ENCODE measurements at places on chromosomes 16 and 17. TPM values are rescaled to one million over a fixed set of nuclear protein-coding genes. Genes with fewer than 3 reads are reported as not detected.

- no peak overlapping the region for H3K27ac ChIP-seq
- H3K4me3 ChIP-seq = no peak overlapping the region
- DNase-seq = no peak
These were observed 228.5 kb downstream of the FOXL1 start for GRCh38 chr16:86806838-86807351.

GRCh38 chr16:78669994-78670393 is 570.5 kb downstream of the WWOX start:
- no peak overlapping the region for H3K4me3 ChIP-seq
- no peaks in the 10 kb centered on the region for H3K27me3 ChIP-seq
- H3K36me3 ChIP-seq = no peaks in the 10 kb centered on the region
- no peak overlapping the region for H3K27ac ChIP-seq

DNA sequence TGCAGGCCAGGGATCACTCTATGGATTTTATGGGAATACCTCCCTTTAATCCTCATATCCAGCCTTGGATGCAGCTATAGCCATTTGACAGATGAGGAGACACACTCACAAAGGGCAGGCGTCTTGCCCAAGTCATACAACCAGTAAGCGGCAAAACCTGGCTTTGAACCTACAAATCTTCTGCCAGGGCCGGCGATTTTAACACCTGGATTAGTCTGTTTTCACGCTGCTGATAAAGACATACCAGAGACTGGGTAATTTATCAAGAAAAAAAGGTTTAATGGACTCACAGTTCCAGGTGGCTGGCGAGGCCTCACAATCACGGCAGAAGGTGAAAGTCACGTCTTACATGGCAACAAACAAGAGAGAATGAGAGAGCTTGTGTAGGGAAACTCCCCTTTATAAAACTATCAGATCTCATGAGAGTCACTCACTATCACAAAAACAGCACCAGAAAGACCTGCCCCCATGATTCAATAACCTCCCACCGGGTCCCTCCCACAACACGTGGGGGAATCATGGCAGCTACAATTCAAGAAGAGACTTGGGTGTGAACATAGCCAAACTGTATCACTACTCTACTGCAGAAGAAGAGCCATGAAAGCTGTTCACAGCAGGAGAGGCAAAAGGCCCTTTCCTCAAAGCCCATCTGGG is 67.5 kb downstream of the XYLT1 start:
- H3K27ac ChIP-seq = no peak overlapping the region
- H3K4me1 ChIP-seq = no peaks in the 10 kb centered on the region
- H3K4me3 ChIP-seq = no peak overlapping the region
- no peaks in the 10 kb centered on the region for H3K36me3 ChIP-seq
- no peak for DNase-seq

DNA sequence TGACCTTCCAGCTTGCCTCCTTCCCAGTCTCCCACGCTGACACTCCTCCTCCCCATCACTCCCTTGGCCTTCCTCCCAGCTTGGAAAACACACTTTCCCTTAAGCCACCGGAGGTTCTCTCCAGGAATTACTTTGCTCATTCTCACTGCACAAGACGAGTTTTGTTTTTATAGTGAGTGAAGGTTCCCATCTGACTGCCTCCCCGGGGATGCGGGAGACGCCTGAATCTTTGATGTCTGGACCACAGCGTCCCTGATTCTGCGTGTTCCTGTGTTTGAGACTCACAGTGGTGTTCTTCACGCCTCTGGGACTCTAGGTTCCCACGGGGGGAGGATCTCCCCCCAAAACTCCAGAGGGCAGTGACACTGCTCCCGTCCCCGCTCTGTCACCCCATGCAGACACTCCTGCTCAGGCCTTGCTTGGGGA is 2.0 kb downstream of the DNAI2 start:
- H3K36me3 ChIP-seq = no peaks in the 10 kb centered on the region
- no peaks in the 10 kb centered on the region for H3K27me3 ChIP-seq
- DNase-seq = no peak
- no peak overlapping the region for H3K27ac ChIP-seq
- H3K4me1 ChIP-seq = no peaks in the 10 kb centered on the region
- H3K4me3 ChIP-seq = no peak overlapping the region

GRCh38 chr17:4751932-4752331 is 12.2 kb upstream of the CXCL16 start:
- no peak for DNase-seq
- no peaks in the 10 kb centered on the region for H3K27me3 ChIP-seq
- no peak overlapping the region for H3K4me3 ChIP-seq
- H3K27ac ChIP-seq = no peak overlapping the region
- no peaks in the 10 kb centered on the region for H3K4me1 ChIP-seq

DNA sequence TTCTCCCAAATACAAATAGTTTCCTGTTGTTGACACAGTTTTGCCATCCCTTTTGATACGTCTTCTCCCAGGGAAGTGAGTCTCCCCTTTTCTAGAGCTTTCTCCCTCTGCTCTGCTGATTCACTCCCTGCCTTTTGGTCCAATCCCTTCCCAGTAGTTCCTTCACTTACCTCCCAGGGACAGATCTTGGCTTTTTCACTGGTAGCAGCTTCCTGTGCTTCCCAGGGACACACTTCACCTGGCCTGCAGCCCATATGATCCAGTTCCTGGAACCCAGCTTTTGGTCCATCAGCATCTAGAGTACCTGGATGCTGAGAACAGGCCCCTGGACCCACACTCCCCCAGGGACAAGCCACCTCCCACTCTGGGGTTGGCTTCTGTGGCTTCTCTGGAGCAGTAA is 15.8 kb downstream of the GPR179 start:
- no peak overlapping the region for H3K4me3 ChIP-seq
- H3K36me3 ChIP-seq = no peaks in the 10 kb centered on the region
- no peaks in the 10 kb centered on the region for H3K27me3 ChIP-seq

DNA sequence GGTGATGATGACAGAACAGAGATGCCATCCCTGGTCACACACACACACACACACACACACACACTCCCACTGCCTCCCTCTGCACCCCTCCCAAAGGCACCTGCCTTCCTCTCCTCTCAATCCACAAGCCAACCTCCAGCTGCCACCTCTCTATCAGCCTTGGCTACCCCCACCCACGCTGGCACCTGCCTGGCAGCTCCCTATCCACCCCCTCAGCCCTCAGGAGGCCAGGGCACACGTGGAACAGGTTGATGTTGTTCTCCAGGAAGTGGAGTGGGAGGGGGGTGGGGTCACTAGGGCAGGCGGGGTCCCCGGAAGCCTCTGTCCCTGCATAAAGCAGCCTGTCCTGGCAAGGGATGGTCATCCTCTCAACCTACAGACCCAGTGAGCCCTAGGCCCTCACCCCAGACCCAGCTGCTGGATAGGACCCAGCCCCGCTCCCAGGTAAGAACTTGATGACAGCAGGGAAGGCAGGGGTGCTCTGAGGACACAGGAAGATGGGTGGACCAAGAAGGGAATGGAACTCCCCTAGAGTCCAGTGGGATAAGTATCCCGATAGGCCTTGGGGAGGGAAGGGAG is at the start of gene GSDMA:
Gene GSDMA (plus strand): TSS at position 363 of the 579 bp plus-strand sequence. CDS start 2,684 bp downstream, outside the sequence.
- no peaks in the 10 kb centered on the region for H3K27me3 ChIP-seq
- no peak within 1 kb of the TSS for H3K4me3 ChIP-seq
- DNase-seq = no peak
- no peaks in the 10 kb centered on the region for H3K4me1 ChIP-seq

DNA sequence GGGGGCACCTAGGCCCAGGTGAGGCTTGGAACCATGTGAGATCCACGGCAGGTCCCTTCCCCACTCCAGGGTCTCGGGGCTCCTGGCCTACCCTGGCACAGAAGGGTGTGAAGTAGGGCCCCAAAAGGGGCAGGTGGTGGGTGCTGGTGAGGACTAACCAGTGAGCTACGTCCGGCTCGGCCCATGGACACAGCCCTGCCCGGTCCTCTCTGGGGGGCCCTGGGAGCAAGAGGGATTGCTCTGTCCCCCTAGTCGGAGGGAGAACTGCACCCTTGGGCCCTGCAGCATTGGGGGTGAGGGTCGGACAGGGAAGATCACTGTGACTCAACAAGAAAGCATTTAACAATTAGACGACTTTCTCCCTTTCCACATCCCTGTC is 2.9 kb downstream of the ENPP7 start:
- no peaks in the 10 kb centered on the region for H3K4me1 ChIP-seq
- no peak overlapping the region for H3K4me3 ChIP-seq
- H3K27ac ChIP-seq = no peak overlapping the region
- no peaks in the 10 kb centered on the region for H3K36me3 ChIP-seq

DNA sequence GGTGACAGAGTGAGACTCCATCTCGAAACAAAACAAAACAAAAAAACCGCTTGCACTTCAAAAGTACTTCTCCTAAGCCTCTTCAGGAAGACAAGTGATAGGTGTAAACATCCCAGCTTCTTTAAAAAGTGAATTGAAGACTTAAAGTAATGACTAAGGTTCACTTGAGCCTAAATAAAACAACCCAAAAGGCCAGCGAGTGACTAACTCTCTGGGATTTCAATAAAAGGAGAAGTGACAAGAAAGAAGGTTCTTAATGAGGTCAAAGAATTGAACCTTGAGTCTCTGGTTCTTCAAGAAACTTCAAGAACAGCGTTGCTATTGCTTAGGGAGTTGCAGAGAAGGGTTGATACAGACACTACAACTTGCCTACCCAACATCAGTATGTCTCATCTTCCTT is 42.2 kb downstream of the STX8 start:
- H3K36me3 ChIP-seq = no peaks in the 10 kb centered on the region
- H3K27ac ChIP-seq = no peak overlapping the region
- DNase-seq = no peak
- H3K27me3 ChIP-seq = no peaks in the 10 kb centered on the region
- H3K4me3 ChIP-seq = no peak overlapping the region

DNA sequence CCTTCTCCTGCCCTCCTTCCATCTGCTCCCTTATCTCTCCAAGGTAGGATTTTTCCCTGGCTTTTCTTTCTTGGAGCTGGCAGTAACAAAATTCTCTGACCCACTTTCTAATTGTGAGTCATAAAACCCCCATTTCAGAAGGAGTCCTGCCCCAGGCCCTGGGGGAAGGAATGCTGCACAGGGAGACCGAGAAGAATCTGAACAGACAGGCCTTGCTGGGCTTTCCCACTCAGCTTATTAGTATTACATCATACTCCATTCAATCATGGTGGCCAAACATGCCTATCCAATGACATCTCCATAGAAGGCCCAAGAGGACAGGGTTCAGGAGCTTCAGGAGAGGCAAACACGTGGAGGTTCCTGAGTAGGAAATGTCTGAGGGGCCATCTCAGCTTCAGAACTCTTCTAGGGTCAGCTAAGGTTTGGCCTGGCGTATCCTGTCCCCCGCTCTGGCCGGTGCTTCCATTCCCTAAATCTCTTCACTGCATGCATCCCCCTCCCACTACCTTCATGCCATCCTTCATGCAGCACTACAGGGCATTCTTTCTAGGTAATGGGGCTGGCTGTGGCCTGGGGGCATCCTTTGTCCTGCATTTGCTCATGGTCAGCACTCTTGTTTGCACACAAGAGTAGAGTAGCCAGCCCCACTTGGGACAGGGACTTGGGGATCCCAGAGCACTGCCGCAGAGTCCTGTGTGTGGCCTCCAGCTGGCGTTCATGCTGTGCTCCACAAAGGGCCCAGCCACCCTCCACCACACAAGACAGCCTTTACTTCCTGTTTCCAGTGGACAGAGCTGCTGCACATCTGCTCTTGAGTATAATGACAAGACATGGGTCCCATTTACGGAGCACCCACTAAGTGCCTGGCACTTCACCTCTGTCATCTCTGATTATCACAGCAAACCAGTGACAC is 8.2 kb downstream of the SLC6A2 start:
- no peak for DNase-seq
- no peak overlapping the region for H3K4me3 ChIP-seq
- H3K27me3 ChIP-seq = no peaks in the 10 kb centered on the region
- H3K4me1 ChIP-seq = no peaks in the 10 kb centered on the region
- no peak overlapping the region for H3K27ac ChIP-seq

DNA sequence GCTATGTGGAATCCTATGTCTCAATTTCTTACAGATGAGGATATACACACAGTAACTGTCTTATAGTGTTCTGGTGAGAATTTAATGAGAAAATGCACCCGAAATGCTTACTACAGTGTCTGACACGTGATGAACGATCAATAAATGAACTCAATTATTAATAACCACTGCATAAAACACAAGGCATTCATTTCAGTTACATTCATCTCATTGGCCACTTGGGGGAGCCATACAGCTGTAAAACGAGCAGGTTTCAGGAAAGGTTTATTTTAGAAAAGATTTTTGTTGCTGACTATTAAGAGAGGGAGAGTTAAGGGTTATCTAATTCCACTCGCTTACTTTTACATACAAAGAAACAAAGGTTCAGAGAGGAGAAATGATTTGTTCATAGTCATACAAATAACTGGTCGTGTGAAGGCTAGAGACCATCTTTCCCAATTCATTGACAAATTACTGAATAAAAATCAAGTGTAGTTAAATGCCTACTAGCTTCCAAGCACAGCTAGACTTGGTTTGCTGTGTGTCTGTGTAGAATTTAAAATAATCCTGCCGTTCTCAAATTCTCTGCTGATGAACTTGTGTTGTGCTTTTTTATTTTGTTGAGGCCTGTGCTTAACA is 160.1 kb downstream of the MAP2K4 start:
- DNase-seq = peak; percentile 39
- no peak overlapping the region for H3K4me3 ChIP-seq

DNA sequence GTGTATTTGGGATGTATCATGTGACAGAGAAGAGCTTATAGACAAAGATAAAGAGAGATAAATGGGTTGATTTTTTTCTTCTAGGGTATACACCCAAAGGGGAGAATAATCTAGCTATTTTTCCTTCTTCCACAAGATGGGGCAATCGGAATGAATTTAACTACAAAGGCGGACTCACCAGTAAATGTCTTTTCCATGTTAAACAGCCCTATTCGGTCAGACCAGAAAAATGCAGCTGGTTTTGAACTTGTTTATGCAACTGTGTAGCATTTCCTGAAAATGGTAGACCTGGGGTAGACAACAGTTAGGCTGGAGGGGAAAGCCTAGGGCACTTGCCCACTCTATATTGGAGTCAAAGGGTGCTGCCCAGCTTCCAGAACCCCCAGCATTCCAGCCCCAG is 477.1 kb downstream of the TOX3 start:
- no peak overlapping the region for H3K27ac ChIP-seq
- no peaks in the 10 kb centered on the region for H3K36me3 ChIP-seq
- H3K27me3 ChIP-seq = no peaks in the 10 kb centered on the region
- H3K4me3 ChIP-seq = no peak overlapping the region
- H3K4me1 ChIP-seq = no peaks in the 10 kb centered on the region

DNA sequence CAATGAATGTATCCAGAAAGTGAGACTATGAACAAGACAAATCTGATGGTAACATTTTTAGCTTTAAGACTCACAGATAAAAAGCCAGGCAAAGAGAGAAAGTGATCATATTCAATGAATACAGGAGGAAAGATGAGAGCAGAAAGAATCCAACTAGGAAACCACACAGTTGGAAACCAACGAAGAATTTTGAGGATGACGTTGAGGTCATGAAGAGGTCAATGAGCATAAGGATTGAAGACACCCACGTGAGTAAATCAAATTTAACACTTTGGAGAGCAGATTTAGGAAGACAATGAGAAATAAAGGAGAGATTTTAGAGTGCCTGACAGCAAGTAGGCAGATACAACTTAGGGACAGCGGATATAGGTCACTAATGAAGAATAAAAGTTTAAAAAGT is 948.1 kb downstream of the KCNJ2 start:
- DNase-seq = no peak
- H3K4me1 ChIP-seq = no peaks in the 10 kb centered on the region
- no peaks in the 10 kb centered on the region for H3K36me3 ChIP-seq
- H3K27ac ChIP-seq = no peak overlapping the region
- no peak overlapping the region for H3K4me3 ChIP-seq
- no peaks in the 10 kb centered on the region for H3K27me3 ChIP-seq

Gene ZNF286A
- total RNA-seq = 10.9 TPM

Measured in colonic mucosa (tissue), 4 donors.